ENCODE measurements at places on chromosomes 7 and 10.

- DNase-seq = no peak
Observed at GRCh38 chr7:16980539-16980938, 98.8 kb upstream of the AGR3 start.

GRCh38 chr7:91034459-91035368, 229.5 kb upstream of the FZD1 start:
- no peak for DNase-seq

DNA sequence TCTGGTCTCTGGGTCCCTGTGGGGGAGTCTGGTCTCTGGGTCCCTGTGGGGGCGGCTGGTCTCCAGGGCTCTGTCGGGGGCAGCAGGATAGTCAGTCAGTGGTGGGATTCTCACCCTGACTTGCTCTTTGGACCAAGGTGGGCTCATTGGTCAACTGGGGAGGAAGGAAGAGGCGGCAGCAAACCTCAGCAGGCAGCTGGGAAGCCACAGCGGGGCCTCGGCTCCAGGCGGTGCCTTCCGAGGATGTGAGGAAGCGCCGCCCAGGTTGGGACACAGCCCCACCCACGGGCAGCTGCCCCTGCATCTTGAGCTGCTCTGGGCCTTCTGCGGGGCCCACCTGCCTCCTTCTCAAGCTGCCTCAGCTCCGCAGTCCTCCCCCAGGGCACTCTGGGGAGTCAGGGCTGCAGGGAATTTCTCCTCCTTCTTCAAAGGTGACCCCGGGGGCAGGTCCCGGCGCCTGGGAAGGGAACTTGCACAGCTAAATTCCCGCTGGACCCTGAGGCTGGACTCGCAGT, 20.4 kb upstream of the KNDC1 start:
- DNase-seq = no peak

DNA sequence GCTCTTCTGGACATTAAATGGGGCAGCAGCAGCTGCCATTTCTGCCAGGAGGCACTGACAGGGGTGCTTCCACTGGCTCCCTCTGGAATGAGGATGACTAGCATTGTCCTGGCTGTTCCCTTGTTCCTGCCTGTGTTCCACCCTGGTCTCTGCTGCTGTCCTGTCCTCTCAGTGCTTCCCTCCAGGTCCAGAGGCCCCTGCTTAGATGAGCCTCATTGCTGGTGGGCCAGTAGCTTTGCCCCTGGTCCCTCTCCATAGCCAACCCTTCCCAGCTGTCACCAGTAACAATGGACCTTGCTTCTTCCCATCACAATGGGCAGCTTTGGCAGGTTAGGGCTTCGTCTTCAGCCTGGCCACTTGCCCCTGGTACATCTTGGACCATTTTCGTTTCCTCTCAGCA, 561.1 kb downstream of the TCERG1L start:
- no peak for DNase-seq

- no peak for DNase-seq
Observed at GRCh38 chr7:70131817-70132216, 533.5 kb downstream of the AUTS2 start.

DNA sequence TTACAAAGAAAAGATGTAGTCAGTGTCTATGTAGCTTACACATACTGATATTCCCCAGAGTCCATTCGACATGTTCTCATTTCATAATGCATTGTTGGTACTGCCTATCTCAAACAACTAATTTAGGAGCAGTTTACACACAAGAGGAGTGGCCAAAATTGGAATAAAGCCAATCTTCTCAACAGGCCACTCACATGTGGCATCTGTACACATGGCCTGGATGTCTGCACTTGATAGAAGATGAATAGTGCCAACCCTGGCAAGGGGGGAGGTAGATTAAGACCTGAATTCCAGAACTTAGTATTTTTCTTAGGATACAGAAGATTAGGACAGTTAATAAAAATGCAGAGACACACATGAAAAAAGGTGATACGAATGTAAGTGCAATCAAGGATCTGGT, 125.3 kb upstream of the STARD3NL start:
- DNase-seq = no peak
